ENCODE measurements at places on chromosomes 6 and 20.

GRCh38 chr6:141552463-141552862 lies 580.3 kb upstream of the GJE1 start:
- no peak for DNase-seq

- DNase-seq: no peak
These were observed 6.1 kb downstream of the TP53RK start for GRCh38 chr20:46683011-46683667.

GRCh38 chr6:13764996-13765395 lies 49.4 kb downstream of the MCUR1 start:
- DNase-seq: no peak

DNA sequence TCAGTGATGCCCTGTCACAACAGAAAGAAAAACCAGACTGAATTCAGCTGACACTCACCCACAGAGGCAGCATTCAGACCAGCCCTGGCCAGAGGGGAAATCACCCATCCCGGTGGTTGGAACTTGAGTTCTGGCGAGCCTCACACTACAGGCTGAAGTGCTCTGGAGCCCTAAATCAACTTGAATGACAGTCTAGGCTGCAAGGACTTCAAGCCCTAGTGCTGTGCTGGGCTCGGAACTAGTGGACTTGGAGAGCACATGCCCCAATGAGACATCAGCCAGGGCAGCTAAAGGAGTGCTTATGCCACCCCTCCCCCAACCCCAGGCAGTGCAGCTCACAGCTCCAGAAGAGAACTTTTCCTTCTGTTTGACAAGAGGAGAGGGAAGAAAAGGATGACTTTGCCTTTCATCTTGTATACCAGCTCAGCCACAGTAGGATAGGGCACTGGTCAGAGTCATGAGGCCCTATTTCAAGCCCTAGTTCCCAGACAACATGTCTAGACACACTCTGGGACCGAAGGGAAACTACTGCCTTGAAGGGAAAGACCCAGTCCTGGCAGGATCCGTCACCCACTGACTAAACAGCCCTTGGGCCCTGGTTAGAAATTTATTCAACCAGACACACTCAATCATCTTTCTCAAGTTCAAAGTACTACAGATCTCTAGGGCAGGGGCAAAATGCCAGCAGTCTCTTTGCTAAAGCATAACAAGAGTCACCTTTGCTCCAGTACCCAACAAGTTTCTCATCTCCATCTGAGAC lies 43.2 kb upstream of the PNRC1 start:
- no peak for DNase-seq

GRCh38 chr6:164331026-164331425 lies 916.5 kb downstream of the QKI start:
- DNase-seq: no peak

DNA sequence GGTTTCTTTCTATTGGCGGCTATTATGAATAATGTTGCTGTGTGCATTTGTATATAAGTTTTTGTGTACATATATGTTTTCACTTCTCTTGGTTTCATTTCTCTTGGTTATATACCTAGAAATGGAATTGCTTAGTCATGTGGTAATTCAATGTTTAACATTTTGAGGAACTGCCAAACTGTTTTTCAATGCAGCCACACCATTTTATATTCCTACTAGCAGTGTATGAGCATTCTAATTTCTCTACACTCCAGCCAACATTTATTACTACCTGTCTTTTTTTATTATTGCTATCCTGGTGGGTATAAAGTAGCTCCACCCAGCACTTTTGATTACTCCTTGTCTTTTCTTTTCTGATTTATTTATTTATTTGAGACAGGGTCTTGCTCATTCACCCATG lies 54.8 kb downstream of the PHACTR2 start:
- no peak for DNase-seq

DNA sequence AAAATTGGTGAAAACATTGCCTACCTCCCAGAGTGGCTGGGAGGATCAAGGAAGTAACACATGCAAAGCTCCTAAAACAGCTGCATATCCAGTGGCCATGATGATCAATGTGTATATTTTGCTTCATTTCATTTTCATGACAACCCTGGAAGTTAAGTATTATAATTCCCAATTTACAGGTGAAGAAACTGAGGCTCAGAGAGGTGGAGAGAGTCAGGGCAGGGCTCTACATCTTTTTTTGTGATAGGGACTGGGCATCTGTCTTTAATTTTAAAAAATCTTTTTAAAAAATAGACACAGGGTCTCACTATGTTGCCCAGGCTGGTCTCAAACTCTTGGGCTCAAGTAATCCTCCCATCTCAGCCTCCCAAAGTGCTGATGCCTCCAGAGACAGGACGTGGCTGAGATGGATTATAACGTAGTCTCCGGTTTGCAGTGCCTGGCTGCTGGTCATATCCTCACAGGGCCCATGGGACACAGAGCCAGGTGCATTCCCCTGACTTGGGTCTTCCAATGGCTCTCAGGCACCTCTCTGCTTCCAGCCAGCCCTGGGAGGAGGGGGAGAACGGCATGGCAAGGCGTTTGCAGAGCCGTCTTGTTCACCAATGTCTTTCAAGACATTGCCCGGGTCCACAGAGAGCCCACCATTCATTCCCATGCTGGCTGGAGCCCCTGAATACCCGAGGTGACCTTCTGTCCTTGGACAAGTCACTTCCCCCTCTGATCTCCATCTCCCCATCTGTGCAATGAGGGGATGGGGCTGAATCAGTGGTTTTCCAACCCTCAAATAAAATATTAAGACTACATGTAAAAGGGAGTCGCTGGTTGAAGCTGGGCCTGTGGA lies 38.3 kb downstream of the HNF4A start:
- no peak for DNase-seq

DNA sequence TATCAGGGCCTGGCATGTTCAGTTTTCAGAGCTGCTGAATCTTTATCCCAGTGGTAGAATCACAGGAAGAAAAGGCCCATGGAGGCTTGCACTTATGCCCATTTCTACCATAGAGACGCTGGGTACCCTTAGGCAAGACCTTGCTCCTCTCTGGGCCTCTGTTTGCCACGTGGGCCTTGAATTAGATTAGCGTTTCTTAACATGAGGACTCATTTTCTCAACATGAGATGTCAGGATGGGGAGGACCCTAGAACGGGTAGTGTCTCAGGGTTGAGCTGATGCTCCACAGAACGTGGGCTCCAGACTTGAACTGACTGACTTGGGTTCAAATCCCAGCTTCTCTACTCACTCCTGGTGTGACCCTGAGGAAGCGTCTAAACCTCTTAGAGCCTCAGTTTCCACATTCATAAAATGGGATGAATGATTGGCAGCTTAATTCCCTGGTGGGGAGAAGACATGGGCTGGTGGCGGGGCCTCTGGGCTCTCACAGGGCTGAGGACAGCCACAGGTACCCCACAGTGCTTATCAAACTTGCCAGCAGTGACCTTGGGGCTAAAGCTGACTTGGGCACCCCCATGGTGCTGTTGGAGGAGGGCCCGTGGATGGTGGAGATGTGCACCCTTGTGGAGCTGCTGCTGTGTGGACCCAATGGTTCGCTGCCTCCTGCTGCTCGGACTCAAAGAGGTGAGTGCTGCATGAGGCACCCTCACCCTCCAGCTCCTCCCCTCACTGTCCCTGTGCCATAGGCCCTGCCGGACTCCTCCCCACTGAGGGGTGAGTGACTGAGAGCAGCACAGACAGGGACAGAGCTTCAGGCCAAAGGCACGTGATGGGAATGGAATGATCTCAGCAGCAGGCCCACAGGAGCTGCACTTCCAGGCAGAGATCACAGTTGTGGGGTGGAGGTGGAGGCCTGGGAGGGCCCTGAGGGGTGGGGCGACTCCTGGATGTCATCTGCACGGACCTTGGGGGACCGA lies 28.2 kb downstream of the SUN5 start:
- DNase-seq: no peak

GRCh38 chr6:13152764-13153163 lies 175.6 kb downstream of the TBC1D7 start:
- DNase-seq: no peak

GRCh38 chr6:150937132-150937906 lies 71.8 kb downstream of the MTHFD1L start:
- no peak for DNase-seq

DNA sequence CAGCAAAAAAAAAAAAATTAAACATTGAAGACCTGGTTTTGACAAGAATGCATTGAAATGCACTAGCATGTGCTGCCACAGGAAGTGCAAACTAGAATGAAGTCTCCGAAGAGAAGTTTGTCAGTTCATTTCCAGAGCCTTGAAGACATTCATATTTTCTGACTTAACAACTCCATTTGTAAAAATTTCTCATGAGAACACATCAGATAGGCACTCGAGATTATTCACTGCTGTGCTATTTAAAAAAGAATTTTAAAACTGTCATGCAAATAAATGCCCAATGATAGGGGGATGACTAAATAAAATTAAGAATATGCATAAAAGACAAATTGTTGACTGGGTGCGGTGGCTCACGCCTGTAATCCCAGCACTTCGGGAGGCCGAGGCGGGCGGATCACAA lies 394.6 kb upstream of the JARID2 start:
- DNase-seq: no peak

DNA sequence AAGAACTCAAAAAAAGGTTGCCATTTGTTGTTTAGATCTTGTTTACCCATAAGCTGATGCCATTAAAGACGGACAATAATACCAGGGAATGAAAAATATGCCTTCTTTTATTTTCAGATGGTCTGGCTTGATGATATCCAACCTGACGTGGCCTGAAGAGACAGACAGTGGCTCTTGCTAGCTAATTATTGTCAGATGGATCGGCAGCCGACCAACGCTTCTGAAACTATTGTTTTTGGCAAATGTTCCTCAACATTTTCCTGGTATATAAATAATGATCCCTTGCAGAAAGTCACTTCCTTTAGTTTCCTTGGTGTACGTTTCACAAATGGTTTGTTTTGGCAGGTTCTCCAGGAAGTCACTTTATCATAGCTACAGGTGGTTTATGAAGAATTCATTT lies 290.9 kb upstream of the TSHZ2 start:
- no peak for DNase-seq

DNA sequence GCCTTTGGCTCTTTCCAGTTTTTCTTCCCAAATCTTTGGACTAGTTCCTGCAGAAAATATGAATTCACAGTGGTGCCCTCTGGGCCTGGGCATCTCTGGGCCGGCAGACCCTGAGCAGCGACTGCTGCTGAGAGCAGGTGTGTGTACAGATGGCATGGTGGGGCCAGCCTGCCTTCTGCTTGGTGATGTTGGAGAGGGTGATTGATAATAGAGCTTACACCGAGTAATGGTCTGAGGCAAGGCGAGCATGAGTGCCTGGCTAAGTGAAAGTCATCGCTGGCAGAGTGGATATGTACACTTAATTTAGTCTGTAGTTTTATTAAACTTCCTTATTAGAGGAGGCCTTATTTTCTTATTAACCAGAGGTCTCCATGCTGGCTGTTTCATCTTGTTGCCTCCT lies 156.9 kb downstream of the CDKAL1 start:
- DNase-seq: no peak

DNA sequence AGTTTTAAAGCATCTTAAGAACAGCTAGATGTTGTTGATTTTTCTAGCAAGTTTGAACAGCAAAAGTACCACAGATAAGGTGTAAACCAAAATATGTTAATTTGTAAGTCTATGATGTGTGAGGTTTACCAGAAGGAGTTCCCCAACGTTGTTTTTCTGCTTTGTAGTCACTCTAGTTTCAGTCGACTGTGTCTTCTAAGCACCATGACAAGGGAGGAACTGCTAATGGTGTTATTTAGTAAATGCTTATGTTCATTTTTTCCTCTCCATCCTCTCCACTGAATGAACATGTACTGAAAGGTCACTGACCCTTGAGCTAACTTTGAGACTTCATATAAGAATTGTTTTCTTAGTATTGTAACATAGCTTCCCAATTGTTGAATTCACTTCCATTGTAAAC lies 3.0 kb downstream of the ENPP3 start:
- no peak for DNase-seq

Measured in right renal pelvis (tissue), 4 donors.